ENCODE measurements at places on chromosomes 12 and 14.

DNA sequence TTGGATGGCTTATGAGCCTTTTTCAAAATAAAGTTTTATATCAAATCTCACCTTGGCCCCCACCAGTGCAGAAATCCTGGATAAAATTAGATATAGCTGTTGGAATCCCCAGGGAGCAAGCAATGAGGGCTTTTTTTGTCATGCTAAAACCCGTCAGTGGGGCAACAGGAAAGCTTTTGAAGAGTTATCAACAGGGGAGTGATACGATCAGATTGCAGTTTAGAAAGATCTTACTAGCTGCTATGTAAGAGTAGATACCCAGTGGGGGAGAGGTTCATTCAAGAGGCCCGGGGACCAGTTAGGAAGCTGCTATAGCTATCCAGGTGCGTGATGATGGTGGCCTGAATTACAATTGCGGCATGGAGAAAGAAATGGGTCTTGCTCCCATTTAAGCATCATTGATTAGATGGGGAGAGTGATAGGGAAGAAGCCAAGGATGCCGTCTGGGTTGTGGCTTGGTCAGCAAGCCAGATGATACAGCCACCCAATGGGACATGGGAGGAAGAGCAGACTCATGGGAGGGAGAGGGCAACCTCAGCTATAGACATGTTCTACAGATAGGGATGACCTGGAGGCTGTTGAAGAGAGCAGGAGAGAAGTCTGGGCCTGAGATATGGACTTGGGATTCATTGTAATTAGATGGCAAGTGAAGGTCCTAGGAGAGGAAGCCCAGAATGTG lies 272.4 kb downstream of the DPF3 start:
- no peak for DNase-seq

GRCh38 chr12:25436206-25437030 lies 116.7 kb downstream of the LMNTD1 start:
- peak; percentile 75 for DNase-seq

GRCh38 chr12:20885116-20885515 lies 74.6 kb downstream of the SLCO1B3 start:
- no peak for DNase-seq

GRCh38 chr14:35336494-35337268 lies 44.5 kb downstream of the PSMA6 start:
- no peak for DNase-seq

- DNase-seq = no peak
Measured at GRCh38 chr12:71125515-71125914, 32.3 kb downstream of the TSPAN8 start.

DNA sequence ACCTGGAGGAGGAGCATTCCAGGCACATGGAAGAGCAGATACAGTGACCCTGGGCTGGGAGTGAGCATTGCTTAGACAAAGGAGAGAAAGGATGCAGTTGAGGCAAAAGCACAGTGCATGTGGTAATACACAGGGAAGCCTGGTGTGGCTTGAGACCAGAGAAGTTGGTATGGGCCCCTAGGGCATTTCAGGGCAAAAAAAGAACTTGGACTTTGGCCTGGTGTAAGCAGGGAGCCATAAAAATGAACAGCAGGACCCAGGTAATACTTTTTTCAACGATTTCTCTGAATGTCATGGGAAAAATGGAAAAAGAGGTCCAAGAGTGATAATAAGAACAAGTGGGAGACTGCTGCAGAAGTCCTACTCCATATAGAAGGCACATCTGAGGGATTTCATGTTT lies 163.9 kb downstream of the ASCL4 start:
- DNase-seq = no peak

GRCh38 chr12:19394385-19394784 lies 44.9 kb upstream of the AEBP2 start:
- no peak for DNase-seq

DNA sequence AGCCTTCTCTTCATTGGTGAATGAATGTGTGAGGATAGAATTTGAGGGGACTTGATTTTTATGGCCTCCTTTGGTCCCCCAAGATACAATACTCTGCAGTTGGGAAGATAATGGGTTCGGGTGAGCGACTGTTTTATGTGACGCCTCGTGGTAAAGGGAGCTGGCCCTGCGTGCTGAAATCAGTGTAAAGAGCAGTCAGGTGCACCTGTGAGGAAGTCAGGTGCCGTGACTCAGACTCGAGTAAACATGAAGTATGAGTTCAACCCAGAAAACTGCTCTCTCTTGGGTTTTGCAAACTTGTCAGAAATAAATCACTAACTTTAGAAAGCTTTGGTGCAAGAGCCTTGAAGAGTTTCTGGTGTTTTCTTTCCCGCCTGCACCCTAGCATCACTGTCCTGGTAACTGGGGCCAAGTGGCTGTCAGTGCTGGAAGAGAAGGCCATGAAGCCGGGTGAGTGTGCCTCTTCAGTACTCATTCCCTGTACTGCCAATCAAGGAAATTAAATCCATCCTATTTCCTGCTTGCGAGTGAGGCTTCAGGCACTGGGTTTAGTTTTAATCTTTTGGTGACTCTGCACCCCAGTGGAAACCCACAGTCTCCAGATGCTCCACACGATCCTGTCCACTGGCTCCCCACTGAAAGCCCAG lies 59.2 kb downstream of the AACS start:
- DNase-seq = no peak

- no peak for DNase-seq
Measured at GRCh38 chr12:127024791-127025190, 1242.2 kb upstream of the TMEM132C start.

- DNase-seq = no peak
Measured at GRCh38 chr12:51815571-51815970, 32.9 kb downstream of the FIGNL2 start.

GRCh38 chr12:58086006-58086405 lies 144.6 kb downstream of the ATP23 start:
- DNase-seq = no peak

GRCh38 chr12:131402781-131403396 lies 308.0 kb upstream of the SFSWAP start:
- no peak for DNase-seq

GRCh38 chr12:66746489-66747201 lies 67.8 kb upstream of the GRIP1 start:
- no peak for DNase-seq

- DNase-seq = no peak
Measured at GRCh38 chr14:75823334-75823733, 158.5 kb downstream of the TGFB3 start.

- no peak for DNase-seq
Measured at GRCh38 chr12:123096741-123097140, 54.1 kb downstream of the PITPNM2 start.

DNA sequence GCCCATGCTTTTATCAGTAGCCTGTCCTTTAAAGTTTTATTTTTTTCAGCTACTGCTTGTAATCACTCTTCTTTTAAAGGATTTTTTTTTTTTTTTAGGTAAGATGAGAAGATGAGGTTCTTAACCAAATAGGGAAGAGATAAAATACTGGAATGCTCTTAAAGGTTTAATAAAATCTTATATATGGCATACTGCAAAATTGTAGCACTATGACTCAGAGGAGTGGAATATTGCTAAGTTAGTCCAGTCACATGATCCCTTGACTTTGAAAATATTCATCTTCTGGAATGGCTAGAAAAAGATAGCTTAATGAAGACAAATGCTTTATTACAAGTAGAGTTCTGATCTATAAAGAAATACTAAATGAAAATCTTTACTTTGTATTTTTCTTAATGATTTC lies 116.6 kb downstream of the NAV3 start:
- peak; percentile 72 for DNase-seq

DNA sequence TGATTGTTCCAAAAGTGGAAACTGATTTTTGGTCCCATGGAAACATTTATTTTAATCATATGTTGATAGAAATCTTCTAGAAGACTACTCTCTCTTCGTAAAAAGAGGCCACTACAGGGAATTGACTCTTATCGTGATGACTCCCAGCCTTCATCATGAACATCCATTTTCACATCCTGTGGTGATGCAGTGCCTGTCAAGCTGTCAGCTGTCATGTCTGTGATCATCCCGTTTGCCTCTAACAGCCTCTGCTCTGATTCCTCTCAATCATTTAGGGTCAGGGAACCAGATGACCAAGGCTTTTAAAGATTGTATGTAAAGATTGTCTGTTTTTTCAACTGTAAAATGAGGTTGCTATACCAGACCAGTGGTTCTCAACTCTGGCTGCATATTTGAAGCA lies 419.0 kb upstream of the MGAT4C start:
- DNase-seq = no peak

DNA sequence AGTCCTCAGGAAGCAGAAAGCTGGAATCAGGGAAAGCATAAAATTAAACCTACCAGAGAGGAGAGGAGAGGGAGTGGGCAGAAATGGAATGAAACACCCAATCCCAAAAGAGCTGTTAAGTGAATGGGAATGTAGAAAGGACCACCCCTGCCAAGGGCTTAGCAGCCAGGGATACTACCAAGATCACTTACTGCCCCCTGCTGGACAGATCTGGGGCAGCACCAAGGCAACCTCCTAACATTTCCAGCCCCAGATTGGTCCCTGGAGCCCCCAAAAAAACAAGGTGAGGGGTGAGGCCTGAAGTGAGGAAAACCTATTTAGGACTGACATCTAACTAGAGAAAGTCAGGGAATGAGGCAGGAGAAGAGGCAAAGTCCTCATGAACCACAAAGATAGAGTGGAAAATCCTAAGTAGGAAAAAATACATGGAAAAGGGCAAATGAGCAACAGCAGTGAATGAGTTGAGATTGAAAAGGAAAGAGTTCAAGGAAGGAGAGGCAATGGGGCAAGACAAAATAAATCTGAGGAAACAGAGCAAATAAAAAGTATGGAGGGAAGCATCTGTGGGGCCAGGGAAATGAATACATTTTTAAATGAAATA lies 11.2 kb upstream of the FKBP11 start:
- peak; percentile 63 for DNase-seq

GRCh38 chr14:72471346-72471745 lies 422.6 kb downstream of the DPF3 start:
- peak; percentile 77 for DNase-seq

DNA sequence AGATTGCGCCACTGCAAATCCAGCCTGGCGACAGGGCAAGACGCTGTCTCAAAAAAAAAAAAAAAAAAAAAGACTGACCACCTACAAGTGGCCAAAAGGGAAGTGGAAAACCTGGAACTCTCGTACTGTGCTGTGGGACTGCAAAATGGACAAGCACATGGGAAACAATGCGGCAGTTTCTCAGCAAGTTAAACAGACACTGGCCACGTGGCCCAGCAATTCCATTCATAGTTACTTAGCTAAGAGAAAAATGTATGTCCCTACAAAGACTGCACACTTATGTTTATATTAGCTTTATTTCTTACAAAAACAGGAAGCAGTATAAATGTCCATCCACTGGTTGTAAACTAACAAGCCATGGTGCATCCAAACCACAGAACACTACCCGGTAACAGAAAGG lies 5.6 kb downstream of the CHFR start:
- peak; percentile 23 for DNase-seq

DNA sequence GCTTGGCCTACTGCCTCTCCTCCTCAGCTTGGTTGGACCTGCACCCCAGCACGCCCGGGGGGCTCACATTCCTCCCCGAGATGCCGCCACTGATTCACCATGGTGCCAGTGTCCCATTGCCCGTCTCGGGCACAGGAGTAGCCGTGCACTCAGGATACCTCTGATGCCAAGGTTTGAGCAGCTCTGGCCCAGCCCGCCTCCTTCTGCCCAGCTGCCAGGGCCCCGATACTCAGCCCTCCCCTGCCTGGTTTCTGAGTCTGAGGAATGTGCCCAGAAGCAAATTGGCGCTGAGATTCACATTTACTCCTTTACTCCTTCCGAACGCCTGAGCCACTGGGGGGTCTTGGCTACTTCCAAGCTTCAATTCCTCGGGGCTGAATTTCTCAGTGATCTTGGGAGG lies 63.5 kb downstream of the NINJ2 start:
- no peak for DNase-seq

DNA sequence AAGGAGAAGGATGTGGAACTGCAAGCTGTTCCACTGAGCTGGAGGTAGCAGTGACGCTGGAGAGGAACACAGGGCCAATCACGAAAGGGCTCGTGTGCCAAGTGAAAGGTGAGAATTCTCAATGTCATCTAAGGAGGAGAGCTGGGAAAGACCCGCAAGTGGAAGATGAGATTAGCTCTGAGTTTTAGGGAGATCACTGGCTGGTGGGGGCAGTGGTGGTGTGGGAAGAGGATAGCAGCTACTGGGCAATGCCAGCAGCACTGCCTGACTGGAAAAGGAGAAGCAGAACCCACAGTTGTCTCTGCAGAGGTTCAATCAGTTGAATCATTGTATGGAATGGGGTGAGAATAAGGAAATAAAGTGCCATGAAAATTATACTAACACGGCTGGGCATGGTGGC lies 27.8 kb downstream of the SLC25A47 start:
- DNase-seq = no peak

- DNase-seq = no peak
Measured at GRCh38 chr12:118332511-118332910, 40.2 kb downstream of the TAOK3 start.

DNA sequence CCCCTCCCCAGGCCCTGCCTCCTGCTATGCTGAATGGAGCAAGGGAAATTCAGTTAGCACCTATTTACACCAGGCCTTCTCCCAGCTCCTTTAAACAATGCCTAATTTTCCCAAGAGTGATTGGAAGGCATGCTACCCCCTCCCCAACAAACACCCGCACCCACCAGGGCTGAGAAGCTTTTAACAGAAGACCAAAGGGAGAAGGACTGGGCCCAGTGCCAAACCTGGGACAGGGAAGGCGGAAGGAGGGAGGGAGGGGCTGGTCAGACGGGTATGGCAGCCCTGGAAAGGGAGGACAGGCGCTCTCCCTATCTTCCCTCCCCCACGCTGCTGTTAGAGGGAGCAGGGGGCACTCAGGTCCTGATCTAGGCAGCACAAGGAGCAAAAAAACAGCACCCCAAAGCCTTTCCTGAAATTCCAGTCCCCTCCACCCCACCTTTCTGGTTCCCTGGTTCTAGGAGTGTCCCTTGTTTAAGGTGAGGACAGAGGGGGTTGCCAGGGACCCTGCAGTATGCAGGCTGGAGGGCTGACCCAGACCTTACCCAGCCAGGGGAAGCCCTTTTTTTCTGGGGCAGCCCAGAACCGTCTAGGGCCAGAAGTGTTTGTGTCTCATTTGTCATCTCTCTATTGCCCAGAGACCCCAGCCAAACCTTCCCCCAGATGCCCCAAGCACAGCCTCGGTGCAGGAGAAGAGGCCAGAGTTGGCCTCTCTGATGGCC lies 2.4 kb upstream of the KRT8 start:
- peak; percentile 29 for DNase-seq

DNA sequence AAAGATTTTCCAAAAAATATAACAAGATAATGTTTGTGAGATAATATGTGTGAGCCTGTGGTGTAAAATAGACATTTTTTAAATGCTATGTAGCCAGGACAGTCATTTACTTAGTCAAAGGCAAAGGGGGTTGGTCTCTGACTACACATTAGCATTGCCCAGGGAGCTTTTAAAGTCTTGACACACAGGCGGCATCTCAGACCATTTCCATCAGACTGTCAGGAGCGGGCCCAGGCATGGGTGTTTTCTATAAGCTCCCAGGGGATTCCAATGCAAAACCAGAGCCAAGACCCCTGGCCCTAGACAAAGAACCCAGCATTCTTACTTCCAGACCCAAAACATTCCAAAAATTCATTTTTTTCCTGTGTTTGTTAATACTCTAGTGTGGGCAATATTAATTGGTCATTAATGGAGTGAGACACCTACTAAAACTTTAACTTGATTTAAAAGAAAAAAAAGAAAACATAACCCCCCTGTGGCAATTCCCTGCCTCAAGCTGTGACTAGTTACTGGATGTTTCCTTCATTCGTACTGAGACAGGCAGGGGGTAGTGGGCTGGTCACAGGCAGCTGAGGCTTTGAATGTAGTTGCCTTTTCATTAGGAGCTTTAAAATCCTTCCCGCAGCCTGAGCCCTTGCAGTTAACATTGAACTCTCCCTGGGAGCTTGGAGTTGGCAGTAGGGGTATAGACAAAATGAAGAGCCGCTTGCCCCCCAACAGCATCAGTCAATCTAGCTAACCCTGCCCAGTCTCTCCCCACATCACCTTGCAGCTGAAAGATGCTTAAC lies 103.7 kb downstream of the CMKLR1 start:
- DNase-seq = no peak

- DNase-seq = peak; percentile 68
Measured at GRCh38 chr12:111557271-111558106, 41.6 kb downstream of the ATXN2 start.

Measured in EL (cell line).